Upper lobe of right lung (tissue), 1 donor: ENCODE measurements at places on chromosomes 16 and 17.
A peak's percentile ranks its signal among the peaks of the same experiment; 100 is the strongest.

GRCh38 chr17:4892499-4893221, 6.7 kb upstream of the C17orf107 start:
- H3K4me3 ChIP-seq, result no peak overlapping the region
- no peaks in the 10 kb centered on the region for H3K27me3 ChIP-seq
- H3K36me3 ChIP-seq, result peaks cover 87% of the 10 kb centered on the region
- no peaks in the 10 kb centered on the region for H3K4me1 ChIP-seq

GRCh38 chr16:53369921-53370320, 64.3 kb upstream of the RBL2 start:
- H3K4me3 ChIP-seq, result no peak overlapping the region
- peaks cover 11% of the 10 kb centered on the region for H3K27me3 ChIP-seq
- no peak for DNase-seq
- H3K4me1 ChIP-seq, result no peaks in the 10 kb centered on the region
- no peaks in the 10 kb centered on the region for H3K36me3 ChIP-seq

DNA sequence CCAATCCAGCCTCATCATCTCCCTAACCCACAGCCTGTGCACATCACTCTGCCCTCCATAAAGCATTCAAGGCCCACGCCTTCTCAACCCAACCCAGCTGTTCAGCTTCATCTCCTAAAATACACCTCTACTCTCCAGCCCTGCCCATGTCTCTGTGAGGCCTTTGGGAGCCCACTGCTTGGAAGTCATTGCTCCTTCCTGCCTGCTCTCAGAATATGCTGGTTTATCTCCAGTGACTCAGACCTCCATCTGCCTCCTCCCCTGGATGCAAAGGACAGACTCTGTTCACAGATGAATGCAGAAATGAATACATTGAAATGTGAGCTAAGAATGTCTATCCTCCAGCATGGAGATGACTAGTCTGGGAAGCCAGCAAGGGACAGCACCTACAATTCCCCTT, 19.0 kb downstream of the KCNG4 start:
- no peak for DNase-seq
- no peak overlapping the region for H3K27ac ChIP-seq
- H3K36me3 ChIP-seq, result no peaks in the 10 kb centered on the region

DNA sequence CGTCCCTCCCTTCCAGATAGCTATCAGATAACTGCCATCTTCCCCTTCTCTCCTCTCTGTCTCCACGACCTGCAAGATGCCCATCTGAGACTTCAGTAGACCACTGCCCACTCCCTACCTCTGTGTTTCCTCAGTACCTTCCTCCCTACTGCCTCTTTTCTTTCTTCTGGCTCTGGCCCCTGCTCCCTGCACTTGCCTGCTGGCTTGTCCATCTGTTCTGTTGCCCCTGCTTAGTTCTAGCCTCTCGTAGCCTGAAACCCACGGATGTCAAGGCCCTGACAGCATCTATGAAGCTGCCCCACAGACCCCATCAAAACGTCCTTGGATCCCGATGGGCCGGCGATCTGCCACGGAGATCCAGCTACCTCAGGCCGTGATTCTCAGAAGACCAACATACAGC, 53.0 kb downstream of the ELAC2 start:
- no peaks in the 10 kb centered on the region for H3K27me3 ChIP-seq
- no peaks in the 10 kb centered on the region for H3K4me1 ChIP-seq
- H3K4me3 ChIP-seq, result no peak overlapping the region
- DNase-seq, result no peak

DNA sequence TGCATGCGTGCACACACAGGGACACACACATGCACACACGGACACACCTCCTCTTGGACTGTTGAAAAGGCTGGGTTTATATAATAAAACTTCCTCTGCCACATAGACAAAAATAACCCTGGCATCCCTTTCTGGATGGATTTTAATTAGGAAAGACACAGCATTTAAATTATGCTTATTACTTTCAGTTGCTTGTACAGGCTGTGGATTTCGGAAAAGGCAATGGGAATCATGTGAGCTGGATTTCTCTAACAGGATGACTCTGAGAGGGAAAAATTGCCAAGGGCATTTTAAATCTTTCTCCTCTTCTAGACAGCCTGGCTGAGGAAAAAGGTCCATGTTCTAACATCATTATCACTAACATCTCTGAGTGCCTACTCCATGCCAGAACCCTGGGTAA, 75.9 kb downstream of the HLF start:
- no peaks in the 10 kb centered on the region for H3K27me3 ChIP-seq
- H3K4me1 ChIP-seq, result no peaks in the 10 kb centered on the region
- H3K36me3 ChIP-seq, result no peaks in the 10 kb centered on the region
- H3K4me3 ChIP-seq, result no peak overlapping the region
- H3K27ac ChIP-seq, result no peak overlapping the region

- H3K4me3 ChIP-seq, result no peak overlapping the region
- peaks cover 20% of the 10 kb centered on the region for H3K4me1 ChIP-seq
- H3K36me3 ChIP-seq, result no peaks in the 10 kb centered on the region
- H3K27ac ChIP-seq, result no peak overlapping the region
- H3K27me3 ChIP-seq, result no peaks in the 10 kb centered on the region
These were observed 1.9 kb upstream of the SNN start for GRCh38 chr16:11666103-11667055.

GRCh38 chr17:56257075-56257474, 103.8 kb downstream of the ANKFN1 start:
- DNase-seq, result no peak
- H3K27ac ChIP-seq, result no peak overlapping the region
- no peaks in the 10 kb centered on the region for H3K36me3 ChIP-seq
- no peaks in the 10 kb centered on the region for H3K4me1 ChIP-seq

DNA sequence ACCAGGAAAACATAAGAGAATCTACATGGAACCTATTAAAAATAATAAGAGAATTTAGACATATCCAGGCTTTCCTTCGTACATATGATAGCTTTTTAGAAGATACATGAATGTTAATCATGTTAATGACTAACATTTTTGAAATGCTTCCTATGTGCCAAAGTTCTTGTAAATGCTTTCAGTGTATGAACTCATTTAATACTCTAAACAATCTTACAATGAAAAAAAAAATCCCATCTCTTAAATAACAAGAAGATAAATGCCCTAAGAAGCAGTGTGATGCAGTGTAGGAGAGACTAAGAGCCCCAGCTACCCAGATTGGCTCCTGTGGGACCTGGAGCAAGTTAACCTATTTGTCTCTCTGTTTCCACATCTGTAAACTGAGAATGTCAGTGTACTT, 220.4 kb upstream of the MYOCD start:
- no peak overlapping the region for H3K27ac ChIP-seq
- H3K27me3 ChIP-seq, result no peaks in the 10 kb centered on the region
- no peak for DNase-seq
- H3K4me1 ChIP-seq, result no peaks in the 10 kb centered on the region

DNA sequence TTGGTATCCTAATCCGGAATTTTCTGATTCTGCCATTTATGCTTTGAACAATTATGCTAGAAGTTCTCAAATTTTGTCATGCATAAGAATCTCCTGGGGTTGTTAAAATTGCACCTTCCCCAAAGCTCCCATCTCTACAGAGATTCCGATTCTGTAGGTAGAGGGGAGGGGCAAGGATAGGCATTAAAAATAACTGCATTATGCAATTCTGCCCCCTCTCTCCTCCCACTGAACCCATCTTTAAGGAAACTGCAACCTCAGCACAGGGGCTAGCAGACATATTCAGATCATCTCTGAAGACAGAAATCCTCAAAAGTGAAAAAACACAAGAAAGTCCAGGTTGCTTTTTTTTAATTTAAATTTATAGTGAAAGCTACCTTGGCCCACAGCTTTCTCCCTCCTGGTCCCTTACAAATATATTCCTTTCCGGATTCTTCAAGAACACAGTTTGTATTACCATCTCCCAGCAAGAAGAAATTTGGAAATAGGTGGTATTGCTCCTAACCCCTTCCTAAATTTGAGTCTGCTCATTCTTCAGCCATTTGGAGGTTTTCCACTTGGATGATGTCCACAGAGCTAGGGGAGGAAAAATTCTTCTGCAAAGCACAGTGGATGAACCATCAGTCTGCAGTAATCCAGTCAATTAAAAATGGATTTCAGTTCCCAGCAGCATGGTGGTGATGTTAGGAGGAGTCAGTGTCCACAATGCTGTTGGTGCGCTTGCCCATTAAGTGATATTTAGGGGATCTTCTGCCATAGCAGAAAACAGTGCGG, 67.7 kb downstream of the RBFOX1 start:
- no peak overlapping the region for H3K4me3 ChIP-seq
- no peaks in the 10 kb centered on the region for H3K4me1 ChIP-seq
- DNase-seq, result no peak
- H3K36me3 ChIP-seq, result no peaks in the 10 kb centered on the region
- H3K27me3 ChIP-seq, result no peaks in the 10 kb centered on the region

GRCh38 chr17:42276359-42276608, at the start of gene STAT5B:
STAT5B (minus strand) TSS chr17:42276391; CDS start chr17:42232127, 44,264 bp downstream.
- H3K36me3 ChIP-seq, result no peaks in the 10 kb centered on the region
- peak within 1 kb of the TSS; percentile 85 for H3K4me3 ChIP-seq
- peak; percentile 90 for DNase-seq
- H3K27ac ChIP-seq, result peak within 1 kb of the TSS; percentile 91

DNA sequence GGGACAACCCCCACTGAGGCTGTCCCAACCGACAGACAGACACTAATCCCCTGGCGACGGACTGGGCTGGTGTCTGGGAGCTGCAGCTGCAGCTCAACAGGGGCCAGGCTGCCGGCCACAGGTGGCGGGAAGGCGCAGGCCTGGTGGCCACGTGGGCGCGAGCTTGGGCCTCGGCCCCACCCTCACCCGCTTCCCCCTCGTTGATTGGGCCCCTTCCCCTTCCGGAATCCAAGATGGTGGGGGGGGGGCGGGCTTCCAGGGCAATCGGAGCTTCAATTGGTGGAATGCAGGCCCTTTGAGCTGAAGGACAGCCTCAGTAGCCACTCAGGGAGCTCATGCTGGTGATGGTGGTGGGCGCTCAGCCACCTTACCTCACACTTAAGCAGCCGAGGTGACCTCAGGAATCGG, 8.7 kb upstream of the TBX4 start:
- DNase-seq, result no peak
- H3K4me1 ChIP-seq, result no peaks in the 10 kb centered on the region
- H3K4me3 ChIP-seq, result no peak overlapping the region
- H3K27me3 ChIP-seq, result peaks cover 19% of the 10 kb centered on the region

DNA sequence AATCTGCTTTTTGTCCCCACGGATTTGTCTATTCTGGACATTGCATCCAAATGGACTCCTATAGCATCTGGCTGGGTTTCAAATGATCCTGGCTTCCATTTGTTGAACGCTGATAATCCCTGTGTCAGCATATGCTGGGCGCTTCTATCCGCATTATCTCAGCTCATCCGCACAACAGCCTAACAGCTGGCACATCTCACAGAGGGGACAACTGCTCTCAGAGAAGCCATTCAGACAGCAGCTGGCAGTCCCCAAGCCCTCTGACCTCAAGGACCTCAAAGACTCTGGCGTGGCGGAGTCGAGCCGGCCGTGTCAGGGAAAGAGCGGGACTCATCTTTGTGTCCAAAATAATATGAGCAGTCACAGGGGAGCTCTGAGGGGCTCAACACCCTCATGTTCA, 82.3 kb downstream of the NT5M start:
- H3K36me3 ChIP-seq, result no peaks in the 10 kb centered on the region
- no peaks in the 10 kb centered on the region for H3K4me1 ChIP-seq
- no peak overlapping the region for H3K27ac ChIP-seq
- H3K4me3 ChIP-seq, result no peak overlapping the region
- no peaks in the 10 kb centered on the region for H3K27me3 ChIP-seq

GRCh38 chr17:15122857-15123256, 142.3 kb downstream of the PMP22 start:
- H3K4me1 ChIP-seq, result no peaks in the 10 kb centered on the region
- H3K27me3 ChIP-seq, result no peaks in the 10 kb centered on the region
- DNase-seq, result no peak
- H3K4me3 ChIP-seq, result no peak overlapping the region
- no peaks in the 10 kb centered on the region for H3K36me3 ChIP-seq

DNA sequence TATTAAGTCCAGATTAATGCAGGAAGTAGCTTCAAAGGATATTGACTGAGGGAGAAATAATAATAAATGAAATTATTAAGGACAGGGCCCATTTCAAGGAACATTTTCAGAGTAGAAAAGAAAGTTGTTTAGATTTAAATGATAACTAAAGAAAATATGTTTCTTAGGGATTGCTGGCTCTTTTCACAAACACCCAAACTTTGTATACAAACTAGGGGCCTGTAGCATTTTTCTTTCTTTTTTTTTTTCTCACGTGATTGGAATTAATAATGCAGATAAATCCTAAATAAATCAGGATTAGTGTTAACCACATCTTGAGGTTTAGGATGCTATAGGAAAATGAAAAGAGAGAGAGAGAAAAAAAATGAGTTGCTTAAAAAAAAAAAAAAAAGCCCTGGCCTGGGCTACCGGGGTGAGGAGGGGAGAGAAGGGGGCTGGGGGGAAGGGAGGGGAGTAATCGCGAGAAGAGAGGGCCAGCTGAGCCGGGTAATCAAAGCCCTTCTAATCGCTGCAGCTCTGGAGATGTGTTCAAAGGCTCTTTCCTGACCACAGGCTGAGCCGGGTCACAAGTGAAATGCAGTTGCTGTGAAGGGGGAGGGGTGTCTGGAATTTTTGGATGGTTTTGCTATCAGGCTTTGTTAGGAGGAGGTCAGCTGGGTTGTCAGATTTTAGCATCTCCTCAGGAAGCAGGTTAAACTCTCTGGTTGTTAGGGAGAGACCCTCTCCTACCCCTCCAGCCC, 104.6 kb upstream of the ZFHX3 start:
- DNase-seq, result no peak
- H3K27ac ChIP-seq, result no peak overlapping the region
- no peak overlapping the region for H3K4me3 ChIP-seq
- no peaks in the 10 kb centered on the region for H3K36me3 ChIP-seq

DNA sequence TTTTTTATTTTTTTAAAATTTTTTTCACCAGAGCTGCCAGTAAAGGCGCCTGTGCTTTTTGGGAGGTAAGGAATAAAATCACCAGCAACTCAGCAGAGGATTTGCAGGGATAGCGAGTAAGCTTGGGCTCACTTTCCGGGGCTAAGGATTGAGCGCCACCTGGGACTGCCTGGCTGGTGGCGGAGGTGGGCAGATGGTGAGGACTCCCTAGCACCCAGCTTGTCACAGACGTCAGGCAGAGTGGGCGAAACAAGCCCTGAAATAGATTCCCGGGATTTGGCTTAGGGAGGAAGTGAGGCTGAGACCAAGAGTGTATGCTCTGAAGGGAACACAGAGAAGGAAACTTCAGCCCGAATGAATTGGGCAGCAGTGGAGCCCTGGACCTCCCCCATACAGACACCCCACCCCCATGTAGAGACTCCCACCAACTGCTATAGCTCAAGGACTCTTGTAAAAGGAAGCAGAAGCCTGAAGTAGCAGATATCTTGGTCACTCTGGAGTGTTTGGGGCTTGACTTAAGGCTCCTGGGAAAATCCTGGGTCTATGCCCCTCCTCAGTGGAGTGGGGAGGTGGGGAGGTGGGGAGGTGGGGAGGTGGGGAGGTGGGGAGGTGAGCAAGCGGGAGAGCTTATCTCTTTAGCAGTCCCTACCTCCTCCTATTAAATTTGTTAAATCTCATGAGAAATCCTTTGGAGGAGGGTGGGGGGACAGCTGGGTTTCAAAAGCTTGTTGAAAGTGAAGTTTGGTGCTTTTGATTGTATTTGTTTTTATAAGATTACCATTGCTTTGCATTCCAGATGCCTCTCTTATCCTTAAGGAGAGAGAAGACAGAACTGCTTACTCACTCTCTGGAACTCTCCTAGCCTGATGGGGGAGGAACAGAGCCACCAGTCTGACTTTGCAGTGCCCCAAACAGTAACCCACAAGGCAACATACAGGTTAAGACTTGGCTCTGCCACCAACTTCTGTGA, 8.2 kb downstream of the ARL4D start:
- no peak overlapping the region for H3K4me3 ChIP-seq
- H3K36me3 ChIP-seq, result no peaks in the 10 kb centered on the region
- no peak overlapping the region for H3K27ac ChIP-seq
- DNase-seq, result no peak
- peaks cover 8% of the 10 kb centered on the region for H3K4me1 ChIP-seq
